ENCODE measurements at places on chromosomes 2 and 18.
A peak's percentile ranks its signal among the peaks of the same experiment; 100 is the strongest.

DNA sequence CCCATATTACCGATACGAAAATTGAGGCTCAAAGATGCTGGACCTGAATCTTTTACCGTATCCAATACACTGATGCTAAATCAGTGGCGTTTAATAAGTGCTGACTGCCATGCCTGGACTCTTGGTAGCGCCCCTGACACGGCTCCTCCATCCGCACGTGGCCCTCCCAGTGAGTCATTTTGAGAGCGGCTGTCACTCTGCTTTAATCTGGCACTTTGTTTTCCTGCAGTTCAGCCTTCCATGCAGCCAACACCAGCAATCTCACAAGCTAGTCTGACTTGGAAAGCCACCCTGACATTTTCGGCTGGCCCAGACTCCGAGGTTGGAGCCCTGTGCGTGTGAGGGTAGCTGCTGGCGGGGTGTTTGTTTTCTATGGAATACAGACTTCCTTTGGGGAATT is 155.1 kb upstream of the LMAN1 start:
- peak; percentile 18 for DNase-seq

- DNase-seq, result no peak
These were observed 9.9 kb upstream of the ODC1 start for GRCh38 chr2:10457846-10458598.

DNA sequence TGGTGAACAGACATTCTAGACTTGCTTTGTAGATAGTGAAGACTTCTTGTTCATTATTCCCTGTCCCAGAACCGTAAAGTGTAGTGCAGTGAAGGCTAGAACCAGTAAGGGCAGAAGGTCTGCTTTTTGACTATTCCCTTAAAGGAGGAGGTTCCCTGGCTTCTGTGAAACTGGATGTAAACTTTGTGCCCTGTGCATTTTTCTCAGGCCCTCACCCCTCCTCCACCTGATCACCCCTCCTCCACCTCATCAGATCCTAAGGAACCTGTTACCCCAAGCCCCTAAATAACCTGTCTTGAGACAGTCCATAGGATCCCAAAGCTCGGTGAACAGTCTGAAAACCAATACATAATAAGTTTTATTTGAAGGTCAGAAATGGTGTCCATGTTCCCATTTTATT is 33.7 kb downstream of the SFT2D3 start:
- DNase-seq, result no peak

- peak; percentile 42 for DNase-seq
These were observed 155.1 kb downstream of the DOCK10 start for GRCh38 chr2:224887141-224887540.

DNA sequence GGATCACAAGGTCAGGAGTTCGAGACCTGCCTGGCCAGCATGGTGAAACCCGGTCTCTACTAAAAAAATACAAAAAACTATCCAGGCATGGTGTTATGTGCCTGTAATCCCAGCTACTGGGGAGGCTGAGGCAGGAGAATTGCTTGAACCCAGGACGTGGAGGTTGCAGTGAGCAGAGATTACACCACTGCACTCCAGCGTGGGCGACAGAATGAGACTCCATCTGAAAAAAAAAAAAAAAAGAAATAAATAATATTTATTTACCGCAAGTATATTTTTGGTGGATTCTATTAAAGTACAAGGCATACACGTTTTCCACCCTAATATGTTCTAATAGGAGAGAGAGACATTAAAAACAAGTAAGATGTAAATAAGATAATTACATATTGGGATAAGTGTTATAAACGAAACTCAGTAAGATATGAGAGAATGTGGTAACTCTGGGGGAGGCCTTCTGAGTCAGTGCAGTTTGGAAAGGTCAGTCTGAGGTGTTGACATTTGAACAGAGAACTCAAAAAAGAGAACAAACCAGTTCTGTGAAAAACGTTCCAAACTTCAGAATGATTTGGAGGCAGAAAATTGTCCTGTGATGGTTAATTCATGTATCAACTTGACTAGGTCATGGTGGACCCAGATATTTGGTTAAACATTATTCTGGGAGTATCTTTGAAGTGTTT is 8.8 kb upstream of the POLI start:
- no peak for DNase-seq

GRCh38 chr2:237662671-237663093 is 35.3 kb downstream of the LRRFIP1 start:
- DNase-seq, result peak; percentile 96

DNA sequence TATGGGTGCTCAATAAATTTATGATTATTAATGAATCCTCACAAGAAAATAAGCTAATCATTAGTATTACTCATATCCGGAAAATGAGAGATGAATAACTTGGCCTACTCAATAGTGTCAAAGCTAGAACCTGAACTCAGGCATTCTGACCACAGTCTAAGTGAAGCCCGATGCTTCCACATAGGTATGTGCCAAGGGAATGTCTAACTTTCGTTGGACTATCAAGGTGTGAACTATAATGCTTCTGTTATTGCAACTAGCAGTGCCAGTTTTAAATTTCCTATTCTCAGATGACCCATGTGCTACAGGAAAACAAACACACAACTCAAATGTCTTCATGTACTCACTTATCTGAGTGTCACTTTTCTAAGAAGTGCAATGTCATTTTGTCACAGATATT is 1.8 kb downstream of the BARD1 start:
- DNase-seq, result no peak

DNA sequence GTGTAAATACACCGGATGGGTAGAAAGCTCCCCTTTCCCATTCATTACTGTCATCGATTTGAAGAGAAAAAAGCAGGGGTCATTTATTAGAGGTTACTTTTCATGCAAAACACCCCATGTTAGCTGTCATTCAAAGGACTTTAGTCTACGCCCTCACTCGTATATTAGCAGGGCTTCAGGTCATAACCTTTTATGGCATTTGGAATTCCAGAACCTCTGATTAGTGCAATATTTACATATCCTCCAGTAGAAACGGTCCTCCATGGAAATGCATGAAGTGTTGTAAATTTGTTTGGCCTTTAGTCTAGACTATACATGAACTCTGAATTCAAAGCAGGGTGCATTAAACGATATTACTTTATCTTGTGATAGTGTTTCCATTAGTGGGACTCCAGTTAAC is 180.5 kb downstream of the ZNF516 start:
- DNase-seq, result no peak

- no peak for DNase-seq
These were observed 676.6 kb downstream of the TDRD15 start for GRCh38 chr2:21800356-21800755.

DNA sequence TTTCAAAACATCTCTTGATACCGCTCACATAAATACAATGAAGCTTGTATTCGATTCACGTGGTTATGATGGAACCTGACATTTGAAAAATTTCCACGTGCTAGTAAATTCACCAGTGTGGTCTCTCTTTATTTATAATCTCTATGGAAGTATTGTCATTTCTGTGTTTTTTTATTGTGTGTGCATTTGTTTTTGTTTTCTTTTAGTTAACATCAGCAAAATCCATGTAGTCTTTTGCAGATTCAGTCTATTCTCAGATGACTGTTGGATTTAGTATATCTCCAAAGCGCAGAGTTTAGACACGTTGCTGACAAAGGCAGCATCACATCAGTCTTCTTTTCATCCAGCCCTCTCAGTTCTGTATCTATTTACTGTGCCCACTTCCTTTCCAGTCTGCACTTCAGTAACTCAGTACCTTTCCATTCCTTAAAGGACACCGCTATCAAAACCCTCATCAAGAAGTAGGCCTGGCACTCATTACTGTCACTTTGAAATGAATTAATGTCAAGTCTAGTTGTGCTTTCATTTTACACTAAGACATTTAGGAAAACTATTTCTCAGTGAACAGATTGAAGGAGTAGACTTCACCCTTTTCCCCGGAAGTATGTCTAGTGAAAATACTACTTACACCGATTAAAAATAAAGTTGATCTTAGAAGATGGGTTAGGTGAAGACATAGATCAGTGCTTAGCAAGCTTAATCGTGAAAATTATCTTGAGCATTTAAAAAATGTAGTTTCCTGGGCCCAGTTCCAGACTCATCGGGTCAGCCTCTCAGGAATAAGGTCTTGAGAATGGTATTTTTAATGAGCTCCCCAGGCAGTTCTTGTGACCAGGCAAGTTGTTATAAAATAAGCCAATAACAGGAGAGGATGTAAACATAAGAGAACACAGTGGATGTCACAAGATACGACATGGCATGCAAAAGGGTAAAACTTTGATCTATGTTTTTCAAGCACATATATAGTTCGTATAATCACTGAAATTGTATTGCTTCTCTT is 506.8 kb upstream of the ZEB2 start:
- peak; percentile 91 for DNase-seq
